ENCODE measurements at places on chromosomes 5 and 9. TPM values are rescaled to one million over a fixed set of nuclear protein-coding genes. Genes with fewer than 3 reads are reported as not detected.

LCN9 gene
- total RNA-seq = 0.44 TPM

DNA sequence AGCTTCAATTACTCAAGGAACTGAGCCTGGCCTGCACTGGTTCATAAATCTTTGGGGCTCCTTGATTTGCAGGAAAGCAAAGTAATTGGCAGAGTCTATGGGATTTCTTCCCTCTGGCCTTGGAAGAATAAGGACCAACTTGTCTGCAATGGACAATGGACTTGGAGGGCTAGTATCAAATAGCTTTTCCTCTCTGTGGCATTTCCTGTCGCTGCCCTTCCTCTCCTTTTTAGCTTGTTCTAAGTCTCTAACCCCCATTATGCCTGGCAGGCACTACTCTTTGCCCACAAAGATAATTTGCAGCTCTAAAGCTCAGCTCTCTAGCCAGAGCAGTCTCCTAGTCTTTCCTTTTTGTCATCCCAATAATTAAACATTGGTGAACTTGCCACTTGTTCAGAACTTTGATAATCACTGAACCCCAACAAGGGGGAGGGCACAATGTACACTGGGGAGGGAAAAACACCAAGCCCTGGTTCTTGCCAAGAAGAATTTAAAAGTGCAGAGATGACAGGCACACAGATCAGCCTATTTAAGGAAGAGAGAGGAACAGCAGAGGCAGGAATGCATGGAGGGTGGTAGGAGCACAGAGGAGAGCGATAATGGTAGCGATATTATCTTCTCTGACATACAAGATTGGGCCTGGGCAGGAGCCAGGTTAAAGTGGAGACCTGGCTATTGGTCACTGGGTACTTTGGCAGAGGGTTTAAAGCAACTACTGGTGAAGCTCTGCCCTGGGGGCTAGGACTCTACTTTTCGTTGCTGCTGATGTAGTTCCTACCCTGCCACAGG, 38.5 kb downstream of the FAM219A start:
- no peak for DNase-seq

- DNase-seq = no peak
Measured at GRCh38 chr9:81417941-81418340, 271.4 kb downstream of the TLE1 start.

HSPA9 gene
- 625 TPM for total RNA-seq

GRCh38 chr5:180143656-180144364, 65.2 kb downstream of the RASGEF1C start:
- peak; percentile 28 for DNase-seq

CCIN gene
- total RNA-seq = 0.17 TPM

Data from H7 (cell line).